Sigmoid colon (tissue), 7 donors: ENCODE measurements at places on chromosomes 6 and 20. TPM values are rescaled to one million over a fixed set of nuclear protein-coding genes. Genes with fewer than 3 reads are reported as not detected.

The PRDM1 gene
- polyA plus RNA-seq: 17.6 TPM

The TRIM31 gene
- 118 TPM for polyA plus RNA-seq

The EFCAB8 gene
- 0.06 TPM for polyA plus RNA-seq

The GRM1 gene
- 0.03 TPM for polyA plus RNA-seq

The TRIM40 gene
- polyA plus RNA-seq: 18.9 TPM

The LST1 gene
- polyA plus RNA-seq: 34.2 TPM

The DSP gene
- polyA plus RNA-seq: 42.4 TPM

The GRM4 gene
- polyA plus RNA-seq: not detected

The NRN1 gene
- 4.2 TPM for polyA plus RNA-seq

The ECT2L gene
- polyA plus RNA-seq: not detected

The PRKN gene
- polyA plus RNA-seq: 0.38 TPM

The EDN3 gene
- 25.2 TPM for polyA plus RNA-seq

The CGAS gene
- 1.2 TPM for polyA plus RNA-seq

The HLA-DRB1 gene
- 25.8 TPM for polyA plus RNA-seq

The PHACTR1 gene
- 7.4 TPM for polyA plus RNA-seq

The JAG1 gene
- 4.2 TPM for polyA plus RNA-seq

The HNF4A gene
- polyA plus RNA-seq: 52.9 TPM

The HLA-DQB1 gene
- 36.6 TPM for polyA plus RNA-seq

The SLC44A4 gene
- 252 TPM for polyA plus RNA-seq

The HLA-DQB2 gene
- 0.87 TPM for polyA plus RNA-seq

The TAGAP gene
- polyA plus RNA-seq: 1.2 TPM

The DSN1 gene
- 11.7 TPM for polyA plus RNA-seq

The KCNQ2 gene
- polyA plus RNA-seq: not detected

The ZNF391 gene
- 0.46 TPM for polyA plus RNA-seq

The ZNF165 gene
- polyA plus RNA-seq: 4.1 TPM

The BMP2 gene
- 15.0 TPM for polyA plus RNA-seq

The COL21A1 gene
- polyA plus RNA-seq: not detected

The HSPA1B gene
- polyA plus RNA-seq: 63.1 TPM

The RIN2 gene
- 16.7 TPM for polyA plus RNA-seq

The CALHM5 gene
- polyA plus RNA-seq: 0.57 TPM

The KHDRBS2 gene
- polyA plus RNA-seq: 0.69 TPM

The INSM1 gene
- polyA plus RNA-seq: 0.80 TPM

The PDYN gene
- polyA plus RNA-seq: not detected

The GNMT gene
- not detected for polyA plus RNA-seq

The BPIFB4 gene
- not detected for polyA plus RNA-seq

The HLA-DOB gene
- polyA plus RNA-seq: 31.8 TPM

The RBM24 gene
- polyA plus RNA-seq: 1.8 TPM

The OXT gene
- not detected for polyA plus RNA-seq

The GMNN gene
- 52.9 TPM for polyA plus RNA-seq
